ENCODE measurements at places on chromosomes 7 and 10.
A peak's percentile ranks its signal among the peaks of the same experiment; 100 is the strongest.

- DNase-seq: no peak
These were observed 257.1 kb upstream of the PITRM1 start for GRCh38 chr10:3429676-3430075.

DNA sequence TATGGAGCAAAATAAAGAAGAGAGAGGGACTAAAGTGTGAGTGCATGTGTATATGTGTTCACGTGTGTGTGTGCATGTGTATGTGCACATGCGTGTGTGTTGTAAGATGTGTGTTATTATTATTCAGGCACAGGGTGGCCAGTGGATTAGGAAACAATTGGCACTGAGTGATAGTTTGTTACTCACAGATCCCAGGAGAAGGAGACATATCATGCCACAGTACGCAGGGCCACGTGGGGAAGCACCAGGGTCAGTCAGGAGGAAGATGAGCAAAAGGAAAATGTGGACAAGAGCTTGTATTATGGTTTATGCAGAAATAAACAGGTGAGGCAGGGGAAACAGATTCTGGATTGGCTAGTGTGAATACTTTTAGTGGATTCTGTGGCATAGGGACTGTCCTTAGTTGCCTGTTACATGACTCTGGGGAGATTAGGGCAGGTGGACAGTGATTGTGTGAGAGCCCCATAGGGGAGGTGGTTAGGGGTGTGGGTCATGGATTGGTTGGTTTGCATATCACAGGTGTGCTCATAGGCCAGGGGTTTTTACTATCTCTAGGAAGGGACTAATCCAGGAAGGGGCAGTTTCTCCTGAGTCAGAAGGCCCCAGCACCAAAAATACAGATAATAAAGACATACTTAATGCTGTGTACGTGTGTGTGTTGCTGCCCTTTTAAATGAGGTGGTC, 90.0 kb downstream of the PLXDC2 start:
- DNase-seq: no peak

- no peak for DNase-seq
These were observed 42.1 kb downstream of the MDH2 start for GRCh38 chr7:76089865-76090475.

- no peak for DNase-seq
These were observed 55.8 kb upstream of the DYNC1I1 start for GRCh38 chr7:95716357-95717122.

- DNase-seq: no peak
These were observed 259.8 kb upstream of the KLF14 start for GRCh38 chr7:130993671-130994365.

GRCh38 chr10:121519901-121520493, 78.2 kb downstream of the FGFR2 start:
- no peak for DNase-seq

DNA sequence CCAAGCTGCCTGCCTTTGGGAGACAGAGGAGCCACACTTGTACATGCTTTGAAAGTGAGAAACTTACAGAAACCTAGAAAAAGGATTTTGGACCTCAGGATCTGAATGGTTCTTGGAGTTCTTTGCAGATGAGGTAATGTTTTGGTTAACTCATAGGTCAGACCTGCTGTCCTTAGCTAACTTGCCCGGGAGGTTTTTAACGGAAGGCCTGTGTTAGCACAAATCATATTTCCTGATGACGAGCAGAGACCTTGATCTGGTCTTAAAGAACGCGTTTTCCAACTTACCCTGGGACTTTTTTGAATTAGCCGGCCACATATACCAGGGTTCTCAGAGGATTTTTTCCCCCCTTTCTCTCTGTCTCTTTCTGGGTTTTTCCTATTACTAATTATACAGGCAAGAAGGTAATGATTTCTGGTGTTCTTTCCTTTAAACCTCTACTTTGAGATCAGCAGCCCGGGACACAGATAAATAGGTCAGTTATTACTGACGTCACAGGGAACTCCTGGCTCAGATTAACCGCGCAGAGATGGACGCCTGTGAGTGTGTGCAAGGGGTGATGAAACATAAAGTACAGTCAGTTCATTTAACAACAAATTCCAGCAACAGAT, 101.7 kb upstream of the KLF6 start:
- DNase-seq: peak; percentile 95

- DNase-seq: peak; percentile 56
These were observed 1.2 kb downstream of the HIPK2 start for GRCh38 chr7:139776486-139777132.

- DNase-seq: no peak
These were observed 62.7 kb downstream of the HGF start for GRCh38 chr7:81707196-81707595.

GRCh38 chr7:90430614-90431460, 27.6 kb downstream of the CLDN12 start:
- no peak for DNase-seq

GRCh38 chr10:114811862-114812261, 9.7 kb upstream of the FHIP2A start:
- no peak for DNase-seq

DNA sequence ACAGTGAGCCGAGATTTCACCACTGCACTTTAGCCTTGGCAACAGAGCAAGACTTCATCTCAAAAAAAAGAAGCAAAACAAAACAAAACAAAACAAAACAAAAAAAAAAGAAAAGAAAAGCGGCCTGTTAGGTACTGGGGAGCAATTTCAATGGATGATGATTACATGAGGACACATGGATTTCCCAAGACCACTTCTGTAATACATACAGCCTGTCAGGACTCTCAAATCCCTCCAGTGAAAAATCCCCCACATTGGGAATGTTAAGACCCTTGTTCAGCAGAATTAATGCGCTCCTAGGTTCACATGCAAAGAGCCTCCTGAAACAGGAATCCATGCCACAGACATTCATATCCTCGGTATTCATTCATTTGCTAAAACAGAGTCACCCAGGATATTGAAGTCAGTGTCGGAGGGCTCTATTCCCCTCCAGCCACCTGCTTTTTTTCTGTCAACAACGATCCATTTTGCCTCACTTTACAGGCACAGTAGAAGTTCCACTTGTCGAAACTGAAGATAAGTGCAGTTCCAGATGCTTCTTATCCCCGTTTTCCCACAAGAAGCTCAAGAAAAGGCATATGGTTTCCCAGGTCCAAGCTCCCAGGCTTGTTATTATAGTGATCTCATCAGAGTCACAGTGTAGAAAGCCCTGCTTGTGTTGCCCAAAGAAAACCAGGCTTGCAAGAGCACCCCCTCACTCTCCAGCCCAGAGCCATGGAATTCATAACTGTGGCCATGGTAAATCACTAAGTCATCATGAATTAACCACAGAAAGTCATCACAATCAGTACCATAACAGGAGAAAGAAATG, 20.2 kb downstream of the SLC16A12 start:
- peak; percentile 96 for DNase-seq

- DNase-seq: no peak
These were observed 3.2 kb downstream of the SFMBT2 start for GRCh38 chr10:7407368-7408290.

- DNase-seq: no peak
These were observed 65.1 kb upstream of the SFMBT2 start for GRCh38 chr10:7475939-7476338.

DNA sequence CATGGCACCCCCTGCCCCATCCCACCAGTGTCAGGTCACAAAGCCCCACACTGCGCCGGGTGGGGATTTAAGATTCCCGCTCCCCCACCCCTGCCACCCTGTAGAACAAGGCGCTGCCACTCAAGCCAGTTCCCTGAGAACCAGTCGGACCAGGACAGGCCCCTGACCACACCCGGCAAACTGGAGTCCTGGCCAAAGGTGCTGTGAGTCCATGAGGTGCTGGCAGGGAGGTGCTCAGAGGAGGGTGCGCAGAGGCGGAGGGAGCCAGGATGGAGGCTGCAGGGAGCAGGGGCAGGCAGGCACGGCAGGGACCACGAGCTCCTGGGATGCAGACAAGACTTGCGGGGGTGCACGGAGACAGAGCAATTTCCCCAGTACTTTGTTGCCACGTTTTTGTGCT, 19.7 kb upstream of the GDI2 start:
- DNase-seq: no peak

DNA sequence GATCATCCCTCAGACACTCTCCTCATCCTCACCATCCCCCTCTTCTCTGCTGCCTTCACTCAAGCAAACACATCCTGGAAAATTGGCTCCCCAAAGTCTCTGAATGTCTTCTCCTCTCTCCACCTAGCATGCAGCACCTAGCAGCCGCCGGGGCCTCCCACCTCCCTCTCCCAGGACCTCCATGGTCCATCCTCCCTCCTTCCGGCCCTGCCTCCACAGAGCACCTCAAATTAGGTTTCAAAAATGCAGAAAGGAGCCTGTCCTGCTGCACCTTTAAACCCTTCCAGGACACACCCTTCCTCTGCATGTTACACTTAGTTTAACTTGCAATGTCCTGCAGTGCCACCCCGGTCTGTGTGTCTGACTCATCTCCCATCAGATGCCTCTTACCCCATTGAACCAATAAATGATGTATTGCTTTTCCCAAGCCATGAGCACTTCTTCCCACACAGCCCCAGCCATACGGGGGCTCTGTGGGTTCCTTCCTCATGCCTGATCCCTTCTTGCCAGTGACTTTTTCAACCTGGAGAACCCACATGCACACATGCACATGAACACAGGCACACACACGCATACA, 582.5 kb upstream of the MGMT start:
- no peak for DNase-seq

GRCh38 chr7:131164025-131164925, 163.4 kb upstream of the MKLN1 start:
- DNase-seq: peak; percentile 96

DNA sequence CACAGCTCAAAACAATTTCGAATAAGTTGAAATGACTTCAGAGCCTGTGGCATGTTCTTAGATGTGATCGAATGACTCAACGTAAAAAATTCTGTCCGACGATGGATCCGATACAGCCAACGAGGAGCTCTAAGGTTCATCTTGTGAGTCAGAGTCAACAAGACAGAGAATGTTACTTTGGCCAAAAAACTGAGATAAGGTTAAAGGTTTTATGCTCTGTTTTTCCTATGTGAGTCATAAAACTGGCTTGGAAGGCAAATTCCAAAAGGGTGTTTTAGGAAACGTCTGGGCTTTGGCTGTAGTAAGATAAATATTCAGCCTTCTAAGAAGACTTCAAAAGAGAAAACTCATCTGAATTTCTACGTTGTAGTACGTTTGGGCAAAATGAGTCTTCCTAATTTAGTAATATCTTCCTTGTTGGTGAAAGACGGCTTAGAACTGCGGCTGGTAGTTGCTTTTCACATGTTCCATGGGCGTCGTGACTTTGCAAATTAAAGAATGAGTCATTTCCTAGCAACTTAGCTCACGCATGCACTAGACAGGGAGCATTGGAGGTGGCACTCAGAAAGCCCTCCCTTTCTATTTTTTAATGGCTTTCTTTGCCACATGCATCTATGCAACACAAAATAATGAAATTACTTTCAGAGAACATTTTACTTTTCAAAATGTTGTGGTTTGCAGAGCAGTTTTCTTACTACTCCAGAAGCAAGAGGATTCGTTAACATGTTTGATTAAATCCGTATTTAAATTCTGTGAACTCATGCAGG, 28.2 kb downstream of the PFKP start:
- DNase-seq: peak; percentile 100

- DNase-seq: peak; percentile 30
These were observed 303.3 kb upstream of the ETV1 start for GRCh38 chr7:14292737-14293136.

DNA sequence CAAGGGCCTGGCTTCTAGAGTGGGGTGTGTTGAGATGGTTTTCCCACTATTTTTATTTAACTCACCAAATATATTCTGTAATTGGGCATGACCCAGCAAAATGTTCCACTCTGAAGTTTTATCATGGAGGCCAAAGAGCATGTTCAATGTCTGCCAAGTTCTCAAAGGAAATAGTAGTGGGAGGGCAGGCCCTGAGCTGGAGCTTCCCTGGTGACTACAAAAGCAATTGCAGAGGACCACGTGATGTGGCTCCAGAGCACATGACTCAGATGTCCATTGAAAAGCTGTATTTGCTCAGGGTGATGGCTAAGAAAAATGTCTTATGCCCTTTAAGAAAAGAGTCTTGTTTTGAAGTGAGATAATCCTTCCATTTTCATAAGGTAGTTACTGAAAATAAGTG, 1024.8 kb downstream of the LRMDA start:
- peak; percentile 7 for DNase-seq

DNA sequence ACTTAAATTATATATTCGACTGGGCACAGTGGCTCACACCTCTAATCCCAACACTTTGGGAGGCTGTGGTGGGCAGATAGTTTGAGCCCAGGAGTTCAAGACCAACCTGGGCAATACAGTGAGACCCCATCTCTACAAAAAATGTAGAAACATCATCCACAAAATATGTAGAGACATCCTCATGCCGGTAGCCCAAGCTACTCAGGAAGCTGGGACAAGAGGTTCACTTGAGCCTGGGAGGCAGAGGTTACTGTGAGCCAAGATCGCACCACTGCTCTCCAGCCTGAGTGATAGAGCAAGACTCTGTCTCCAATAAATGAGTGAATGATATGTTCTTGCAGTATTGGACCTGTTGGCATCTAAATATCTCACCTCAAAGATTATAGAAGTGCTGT, 22.6 kb upstream of the TNS3 start:
- no peak for DNase-seq

DNA sequence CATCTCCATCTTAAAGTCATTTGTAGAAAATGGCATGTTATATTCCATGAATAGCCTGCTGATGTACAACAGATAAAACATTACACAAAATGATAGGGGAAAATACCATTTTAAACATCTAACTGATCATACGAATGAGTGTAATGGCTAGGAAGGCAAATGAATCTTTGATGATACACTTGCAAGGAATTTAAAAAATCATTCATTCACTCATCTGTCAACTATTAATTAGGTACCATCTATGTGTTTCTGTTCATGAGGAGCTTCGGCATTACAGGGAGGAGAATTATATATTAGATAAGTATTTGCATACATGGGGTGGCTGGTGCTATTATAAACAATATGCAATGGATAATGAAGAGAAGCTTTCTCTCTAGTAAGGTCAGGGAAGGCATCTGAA, 183.7 kb downstream of the CACNB2 start:
- no peak for DNase-seq

DNA sequence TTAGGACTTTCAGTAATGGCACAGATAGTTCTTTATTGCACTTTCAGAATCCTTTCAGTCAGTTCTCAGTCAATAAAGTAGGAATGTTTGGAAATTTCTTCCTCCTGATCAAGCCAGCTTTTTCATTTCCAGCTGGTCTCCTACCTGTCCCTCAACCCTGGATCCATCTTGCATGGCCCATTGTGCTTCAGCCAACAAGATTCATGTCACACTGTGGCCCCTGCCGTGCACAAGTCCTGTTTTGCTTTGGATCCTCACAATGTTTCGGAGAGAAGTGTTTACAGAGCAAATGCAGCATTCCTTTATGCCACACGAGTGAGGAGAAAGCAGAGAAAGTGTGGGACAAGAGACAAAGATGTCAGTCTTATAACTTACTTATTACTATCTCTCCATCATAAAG, 1694.7 kb upstream of the LRRTM3 start:
- DNase-seq: no peak

GRCh38 chr10:121845044-121845784, 82.6 kb downstream of the ATE1 start:
- DNase-seq: no peak
